ENCODE measurements at places on chromosomes 3 and 15.

DNA sequence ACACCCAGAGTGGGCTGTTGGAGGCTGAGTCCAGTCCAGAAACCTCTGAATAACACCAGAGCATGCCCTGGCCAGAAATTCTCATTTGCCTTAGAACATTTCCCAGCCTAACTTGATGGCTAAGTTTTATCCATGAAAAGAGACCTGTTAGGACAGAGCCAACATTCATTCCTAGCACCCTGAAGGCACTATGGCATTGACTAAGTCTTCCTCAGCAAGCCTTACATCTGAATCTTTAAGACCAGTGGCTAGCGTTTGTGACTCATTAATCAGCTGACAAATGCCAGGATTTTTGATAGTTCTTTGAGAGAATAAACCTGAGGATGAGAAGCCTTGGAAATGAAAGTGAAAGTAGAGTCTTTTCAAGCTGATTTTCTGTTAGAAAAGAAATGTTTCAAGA is 1087.1 kb upstream of the ALCAM start:
- peak; percentile 84 for DNase-seq

GRCh38 chr3:155391104-155391503 is 97.6 kb upstream of the STRIT1 start:
- DNase-seq = peak; percentile 43

GRCh38 chr3:183697610-183698317 is at the start of gene YEATS2:
Gene YEATS2 (plus strand): TSS chr3:183697797. CDS start chr3:183715163, 17,366 bp downstream.
- peak; percentile 56 for DNase-seq

DNA sequence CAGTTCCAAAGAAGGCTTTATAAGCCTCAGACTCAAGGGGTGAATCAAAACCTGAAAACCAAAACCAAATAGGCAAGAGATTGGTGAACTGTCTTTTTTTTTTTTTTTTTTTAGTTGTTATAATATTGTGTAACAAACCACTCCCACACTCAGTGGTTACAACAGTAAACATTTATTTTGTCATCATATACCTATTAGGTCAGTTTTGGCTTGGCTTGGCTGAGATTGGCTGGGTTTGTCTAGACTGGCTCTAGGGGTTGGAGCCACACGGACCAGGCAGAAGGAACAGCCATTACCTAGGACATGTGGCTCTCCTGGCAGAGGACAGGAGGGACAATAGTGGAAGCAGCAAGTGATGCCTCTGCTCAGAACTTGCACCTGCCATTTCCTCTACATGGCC is 26.4 kb upstream of the RYR3 start:
- DNase-seq = no peak

DNA sequence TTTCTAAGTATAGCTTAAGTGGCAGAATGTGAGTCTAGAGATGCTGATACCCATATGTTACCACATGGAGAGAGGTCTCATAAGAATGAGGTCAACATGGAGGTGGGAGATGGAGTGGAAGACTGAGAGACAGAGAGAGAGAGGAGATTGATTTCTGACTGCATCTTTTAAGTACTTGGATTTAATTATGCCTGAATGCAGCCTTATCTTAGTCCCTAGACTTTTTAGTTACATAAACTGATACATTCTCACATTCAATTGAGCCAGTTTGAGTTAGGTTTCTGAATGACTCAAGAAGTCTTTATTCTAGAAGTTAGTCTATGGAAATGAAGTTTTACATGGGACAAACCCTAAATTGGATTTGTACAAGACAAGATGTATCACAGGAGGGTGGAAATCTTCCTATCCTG is 58.5 kb upstream of the TNFSF10 start:
- DNase-seq = no peak
